ENCODE measurements at places on chromosomes 2 and 18.

- DNase-seq: no peak
These were observed 8.3 kb upstream of the RBM43 start for GRCh38 chr2:151269798-151270568.

GRCh38 chr18:23235860-23236259, 100.6 kb downstream of the CABLES1 start:
- DNase-seq: peak; percentile 63

GRCh38 chr2:16687955-16688354, 22.3 kb upstream of the CYRIA start:
- no peak for DNase-seq

DNA sequence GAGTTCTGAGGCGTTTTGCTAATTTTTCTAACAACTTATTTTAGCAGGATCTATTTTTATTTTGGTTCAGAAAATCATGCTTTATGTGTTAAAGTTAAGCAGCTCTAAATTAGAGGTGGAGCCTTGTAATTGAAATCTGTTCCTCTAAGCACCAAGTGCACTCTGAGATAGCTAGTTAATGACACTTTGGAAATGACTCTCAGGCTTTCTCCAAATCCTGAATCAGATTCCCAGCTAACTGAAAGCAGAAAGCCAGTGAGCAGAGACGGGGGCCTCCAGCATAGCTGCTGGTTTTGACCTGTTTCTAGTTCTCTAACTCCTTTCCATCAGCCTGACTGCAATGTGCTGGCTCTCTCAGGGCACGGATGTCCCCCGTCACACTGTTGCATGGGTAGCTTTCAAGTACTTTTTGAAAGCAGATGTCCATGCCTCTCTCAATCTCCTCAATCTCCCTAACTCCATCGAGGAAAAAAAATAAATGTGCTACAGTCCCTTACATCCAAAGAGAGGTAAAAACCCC, 326.5 kb downstream of the SATB2 start:
- no peak for DNase-seq

- DNase-seq: no peak
These were observed 103.5 kb downstream of the UPP2 start for GRCh38 chr2:158205215-158205614.

GRCh38 chr2:109208071-109208950, 79.3 kb downstream of the SH3RF3 start:
- DNase-seq: peak; percentile 36

- no peak for DNase-seq
These were observed 32.3 kb downstream of the CYP27C1 start for GRCh38 chr2:127187831-127188230.

GRCh38 chr2:67213270-67213670, 183.9 kb upstream of the ETAA1 start:
- DNase-seq: no peak

GRCh38 chr2:162242586-162243280, 512 bp downstream of the FAP start:
- no peak for DNase-seq

GRCh38 chr2:205764270-205764746, 82.0 kb downstream of the NRP2 start:
- no peak for DNase-seq

DNA sequence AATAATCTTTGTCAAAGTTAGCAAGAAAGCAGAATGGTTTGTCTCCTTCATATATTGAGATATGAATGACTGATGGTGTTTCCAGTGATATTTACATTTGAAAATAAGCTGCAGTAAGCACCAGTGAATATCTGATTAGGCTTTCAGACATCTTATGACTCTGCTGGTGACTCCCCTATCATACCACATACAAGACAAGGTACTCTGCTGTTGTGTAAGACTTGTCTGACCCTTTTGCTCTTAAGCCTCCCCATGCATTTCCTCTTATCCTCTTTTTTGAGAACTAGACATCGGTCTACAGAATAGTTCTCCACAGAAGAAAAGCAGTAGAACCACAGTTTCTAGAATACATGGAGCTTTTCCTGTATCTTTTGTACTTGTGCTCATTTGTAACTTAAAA, 9.3 kb downstream of the POLI start:
- DNase-seq: no peak

- no peak for DNase-seq
These were observed 76.4 kb downstream of the HDAC4 start for GRCh38 chr2:239324456-239324855.

- DNase-seq: no peak
These were observed 296.2 kb upstream of the SALL3 start for GRCh38 chr18:78683191-78684010.

DNA sequence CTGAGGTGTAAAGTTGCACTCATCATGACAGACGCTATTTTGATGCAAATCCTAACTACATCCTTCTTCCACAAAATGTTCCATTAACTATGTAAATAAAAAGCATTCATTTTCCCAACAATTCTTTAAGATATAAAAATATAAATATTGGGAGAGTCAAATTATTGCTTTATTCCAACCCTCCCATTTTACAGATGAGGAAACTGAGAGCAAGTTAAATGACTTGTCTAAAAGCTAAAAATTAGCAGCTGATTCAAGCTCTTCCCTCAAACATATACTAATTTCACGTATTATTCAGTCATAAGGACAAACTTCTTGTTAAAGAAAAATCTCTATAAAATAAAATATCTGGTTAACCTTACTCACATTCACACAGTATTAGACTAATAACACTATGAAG, 16.8 kb downstream of the KDSR start:
- DNase-seq: no peak

DNA sequence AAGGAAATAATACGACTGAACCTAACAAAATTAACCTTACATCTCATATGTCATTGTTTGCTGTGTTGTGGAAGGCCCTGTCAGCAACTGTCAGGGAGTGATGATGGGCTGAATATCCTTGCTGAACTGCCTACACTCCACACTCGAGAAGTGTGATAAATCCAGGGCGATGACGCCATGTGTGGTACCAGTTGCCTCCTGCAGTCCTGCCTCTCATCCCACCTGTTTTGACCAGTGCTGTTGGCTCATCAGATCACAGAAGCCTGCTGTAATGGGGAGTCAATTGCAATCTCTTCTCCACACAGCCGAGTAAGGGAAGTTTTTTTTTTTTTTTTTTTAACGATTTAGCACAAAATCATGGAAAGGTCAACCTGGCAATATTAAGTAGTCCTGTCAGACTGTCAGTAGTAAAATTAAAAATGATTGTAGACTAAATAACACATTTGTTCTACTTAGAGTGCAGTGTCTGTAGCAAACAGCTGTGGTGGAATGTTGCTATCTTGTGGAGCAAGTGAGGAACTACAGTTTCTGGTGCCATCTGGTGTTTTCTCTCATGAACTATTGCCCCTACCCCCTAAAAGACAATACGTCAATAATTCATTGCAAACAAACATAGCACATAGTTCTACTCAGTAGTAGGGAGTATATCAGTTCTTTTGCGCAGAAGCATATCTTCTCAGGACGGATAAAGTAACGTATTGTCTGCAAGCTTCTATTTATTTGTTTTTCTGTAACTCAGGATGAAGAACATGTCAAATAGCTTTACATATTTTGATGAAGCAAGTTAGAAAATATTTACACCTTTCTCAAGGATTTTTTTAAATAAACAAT, 347.6 kb downstream of the CTNNA2 start:
- peak; percentile 35 for DNase-seq

GRCh38 chr2:217899231-217900009, 103.4 kb downstream of the TNS1 start:
- peak; percentile 95 for DNase-seq

DNA sequence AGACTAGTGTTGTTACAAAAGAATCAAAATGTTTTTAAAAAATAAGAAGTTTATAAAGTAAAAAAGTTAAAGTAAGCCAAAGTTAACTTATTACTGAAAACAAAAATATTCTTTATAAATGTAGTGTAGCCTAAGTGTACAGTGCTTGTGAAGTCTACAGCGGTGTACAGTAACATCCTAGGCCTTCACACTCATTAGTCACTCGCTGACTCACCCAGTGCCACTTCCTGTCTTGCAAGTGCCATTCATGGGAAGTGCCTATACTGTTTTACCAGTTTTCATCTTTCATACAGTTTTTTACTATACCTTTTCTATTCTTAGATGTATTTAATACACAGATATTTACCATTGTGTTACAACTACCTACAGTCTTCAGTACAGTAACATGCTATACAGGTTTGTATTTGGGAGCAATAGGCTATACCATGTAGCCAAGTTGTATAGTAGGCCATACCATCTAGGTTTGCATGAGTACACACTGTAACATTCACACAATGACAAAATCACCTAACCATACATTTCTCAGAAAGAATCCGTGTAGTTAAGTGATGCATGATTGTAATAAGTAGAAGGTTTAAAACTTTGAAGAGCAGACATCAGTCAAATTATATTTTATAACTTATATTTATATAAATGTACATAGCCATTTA, 13.4 kb downstream of the SERPINB7 start:
- no peak for DNase-seq

GRCh38 chr2:137659616-137660015, 304.7 kb upstream of the HNMT start:
- DNase-seq: no peak

- DNase-seq: no peak
These were observed 46.8 kb downstream of the TMEM131 start for GRCh38 chr2:97948926-97949325.

DNA sequence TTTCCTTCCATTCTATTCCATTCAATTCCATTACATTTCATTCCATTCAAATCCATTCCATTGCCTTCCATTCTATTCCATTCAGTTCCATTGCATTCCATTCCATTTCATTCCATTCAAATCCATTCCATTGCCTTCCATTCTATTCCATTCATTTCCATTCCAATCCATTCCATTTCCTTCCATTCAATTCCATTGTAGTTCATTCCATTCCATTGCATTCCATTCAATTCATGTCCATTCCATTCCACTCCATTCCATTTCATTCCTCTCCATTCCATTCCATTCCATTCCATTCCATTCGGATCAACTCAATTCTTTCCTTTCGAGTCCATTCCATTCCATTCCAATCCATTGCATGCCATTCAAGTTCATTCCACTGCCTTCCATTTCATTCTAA, 1128.3 kb downstream of the RPIA start:
- no peak for DNase-seq

DNA sequence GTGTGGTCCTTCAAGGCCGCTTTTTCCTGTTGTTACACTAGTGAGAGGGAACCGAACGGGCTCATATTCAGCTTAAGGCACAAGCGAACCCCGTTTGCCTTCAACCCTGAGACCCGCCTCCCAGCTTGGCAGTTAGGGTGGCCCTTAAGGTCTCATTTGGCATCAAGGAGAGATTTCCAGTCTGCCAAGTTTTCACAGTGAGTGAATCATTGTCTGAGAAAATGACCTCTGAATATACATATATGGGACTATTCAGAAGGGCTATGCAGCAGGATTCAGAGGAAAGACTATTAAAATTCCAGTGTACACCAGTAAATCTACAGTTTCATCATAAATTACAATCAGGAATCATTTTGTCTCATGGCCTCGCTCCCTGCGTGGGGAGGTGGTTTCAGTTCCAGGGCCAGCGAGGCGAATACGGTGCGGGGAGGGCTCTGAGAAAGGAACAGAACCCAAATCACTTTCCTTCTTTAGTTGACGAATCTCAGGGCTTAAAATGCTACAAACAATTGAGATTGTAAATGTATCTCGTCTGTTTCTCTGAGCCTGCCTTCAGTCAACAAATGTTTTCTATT, 231.4 kb downstream of the FAM210A start:
- no peak for DNase-seq

- DNase-seq: no peak
These were observed 56.5 kb downstream of the NBEAL1 start for GRCh38 chr2:203071148-203071547.

GRCh38 chr18:54835944-54836343, 7.7 kb downstream of the RAB27B start:
- no peak for DNase-seq

DNA sequence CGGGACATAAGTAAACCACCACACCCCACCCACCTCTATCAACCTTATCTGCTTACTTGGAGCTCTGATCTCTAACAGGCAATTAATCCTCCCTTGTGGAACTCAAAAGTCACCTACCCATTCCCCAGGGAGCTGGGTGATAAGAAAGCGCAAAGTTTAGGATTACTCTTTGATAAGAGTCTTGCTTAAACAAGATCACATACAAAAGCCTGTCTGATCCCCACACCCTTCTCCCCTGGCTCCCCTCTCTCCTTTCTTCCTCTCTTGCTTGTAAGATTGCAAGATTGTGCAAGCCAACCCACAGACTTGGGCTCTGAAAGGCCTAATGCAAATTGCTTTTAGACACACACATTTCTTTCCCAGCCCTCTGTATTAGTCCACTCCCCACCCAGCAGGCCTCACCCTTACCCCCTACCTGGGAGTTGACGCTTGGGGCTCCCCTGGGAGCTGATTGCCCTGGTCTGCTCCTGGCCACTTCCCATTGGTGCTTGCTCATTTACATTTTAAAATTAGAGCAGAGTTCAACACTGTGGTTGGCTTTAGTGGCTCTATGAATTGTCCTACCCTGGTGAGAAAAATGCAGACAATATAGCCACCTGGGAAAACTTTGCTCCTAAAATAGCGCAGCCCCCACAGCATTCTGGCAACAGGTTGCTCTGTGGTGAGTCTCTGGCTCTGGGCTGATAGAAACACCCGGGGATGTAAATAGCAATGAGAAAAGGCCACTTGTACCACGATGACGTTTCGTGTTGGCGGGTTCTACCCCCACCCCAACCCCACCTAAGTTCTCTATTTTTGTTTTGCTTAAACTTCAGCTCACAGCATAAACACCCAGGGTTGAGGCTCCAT, 92.8 kb upstream of the MSH2 start:
- no peak for DNase-seq

DNA sequence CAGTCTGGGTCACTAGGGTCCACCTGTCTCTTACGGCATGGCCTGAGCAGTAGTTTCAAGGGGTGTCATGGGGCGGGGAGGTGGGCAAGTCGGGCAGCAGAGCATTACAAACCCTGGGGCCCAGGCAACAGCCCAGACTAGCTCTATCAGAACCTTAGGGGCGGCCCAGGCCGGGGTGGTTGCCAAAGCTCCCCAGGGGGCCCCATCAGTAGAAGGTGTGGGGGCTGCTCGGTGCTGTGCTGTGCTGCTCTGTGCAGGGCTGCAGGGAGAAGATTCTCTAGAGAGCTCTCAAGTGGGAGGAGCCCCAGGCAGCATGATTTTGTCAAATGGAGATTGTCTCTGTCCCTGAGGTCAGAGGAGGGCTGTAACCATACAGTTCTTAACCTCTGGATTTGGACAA, 36.4 kb upstream of the SLC14A1 start:
- DNase-seq: no peak

GRCh38 chr2:119525614-119526013, 1.3 kb upstream of the SCTR start:
- no peak for DNase-seq

DNA sequence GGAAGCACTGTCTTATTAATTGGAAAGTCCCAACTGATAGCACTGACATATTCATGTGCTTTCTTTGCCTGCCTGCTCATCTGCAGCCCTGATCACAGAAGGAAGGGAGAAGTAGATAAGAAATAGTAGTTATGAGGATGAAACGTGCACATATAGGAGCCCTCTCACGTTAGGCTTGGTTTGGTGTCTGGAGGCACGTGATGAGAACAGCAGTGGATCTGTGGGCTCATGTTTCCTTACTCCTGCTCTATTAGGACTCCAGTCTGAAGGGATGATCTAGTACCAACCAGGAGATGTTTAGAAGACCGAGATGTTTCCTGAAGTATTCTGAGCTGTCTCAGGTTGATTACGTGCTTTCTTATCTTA, 84.9 kb downstream of the MAP4K4 start:
- no peak for DNase-seq
